ENCODE measurements at places on chromosomes 5 and 9.

DNA sequence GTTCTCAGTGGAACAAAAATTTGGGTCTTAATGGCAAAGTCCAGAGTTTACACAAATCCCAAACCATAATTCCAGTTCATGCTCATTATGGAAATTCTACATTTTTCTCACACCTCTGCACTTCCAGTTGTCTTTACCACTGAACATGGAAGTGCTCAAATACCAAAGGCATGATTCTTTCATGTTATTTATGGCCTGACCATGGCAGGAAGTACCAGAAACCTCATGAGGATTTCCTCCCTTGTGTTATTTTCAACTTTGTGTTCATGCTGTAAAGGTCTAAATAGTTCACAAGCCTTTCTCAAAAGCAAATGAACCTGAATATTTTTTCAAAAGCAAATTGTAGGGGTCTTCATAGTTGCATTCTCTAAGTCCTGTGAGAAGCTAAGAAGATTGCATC is 82.0 kb upstream of the ITGA1 start:
- DNase-seq: no peak

- DNase-seq: peak; percentile 49
These were observed 59.1 kb downstream of the ABCA1 start for GRCh38 chr9:104868687-104869404.

DNA sequence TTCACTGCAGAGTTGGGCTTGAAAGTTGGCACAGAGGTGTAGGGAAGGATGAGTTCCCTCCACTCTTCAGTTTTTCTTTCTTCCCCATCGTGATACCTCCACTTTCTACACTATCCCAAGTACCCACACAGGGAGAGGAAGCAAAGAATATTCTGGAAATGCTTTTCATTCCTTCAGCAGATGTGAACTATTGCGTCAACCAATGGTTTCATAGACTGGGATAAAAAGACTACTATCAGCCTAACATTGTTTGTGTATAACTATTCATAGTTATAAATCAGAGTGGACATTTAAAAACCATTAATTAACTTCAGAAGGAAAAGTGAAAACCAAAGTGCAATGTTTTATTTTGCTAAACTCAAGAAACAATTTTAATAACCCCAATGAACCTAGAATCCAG is 63.6 kb upstream of the MAMDC2 start:
- DNase-seq: no peak

GRCh38 chr5:151924564-151925301 is at the start of gene GLRA1:
GLRA1 (minus strand) TSS chr5:151924851; CDS start chr5:151924549, 302 bp downstream.
- peak; percentile 66 for DNase-seq

- no peak for DNase-seq
These were observed 30.4 kb downstream of the RANBP17 start for GRCh38 chr5:170892196-170892595.

DNA sequence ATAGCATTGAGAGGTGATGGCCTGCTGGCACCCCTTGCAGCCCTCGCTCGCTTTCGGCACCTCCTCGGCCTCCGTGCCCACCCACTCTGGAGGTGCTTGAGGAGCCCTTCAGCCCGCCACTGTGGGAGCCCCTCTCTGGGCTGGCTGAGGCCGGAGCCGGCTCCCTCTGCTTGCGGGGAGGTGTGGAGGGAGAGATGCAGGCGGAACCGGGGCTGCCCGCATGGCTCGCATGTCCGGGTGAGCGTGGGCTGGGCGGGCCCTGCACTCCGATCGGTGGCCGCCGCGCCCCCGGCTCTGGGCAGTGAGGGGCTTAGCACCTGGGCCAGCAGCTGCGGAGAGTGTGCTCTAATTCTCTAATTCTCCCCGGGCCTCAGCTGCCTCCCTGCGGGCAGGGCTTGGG is 101.1 kb downstream of the KIF4B start:
- DNase-seq: no peak

DNA sequence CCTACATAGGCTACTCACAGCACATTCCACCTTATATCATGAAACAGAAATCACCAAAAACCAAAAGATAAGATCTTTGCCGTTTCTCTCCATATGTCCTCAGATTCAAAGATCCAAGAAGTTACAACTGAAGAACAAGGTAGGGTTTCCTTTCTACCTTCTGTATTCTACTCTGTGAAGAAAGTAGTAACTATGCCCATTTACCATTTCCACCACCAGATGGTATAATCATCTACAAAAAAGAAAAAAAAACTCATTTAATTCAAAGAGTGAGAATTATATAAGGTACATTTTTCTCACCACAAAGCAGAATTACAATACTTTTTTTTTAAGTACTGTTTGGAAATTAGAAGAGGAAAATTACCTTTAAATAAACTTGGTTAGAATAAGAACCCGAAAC is 172.6 kb upstream of the PTGER4 start:
- no peak for DNase-seq

DNA sequence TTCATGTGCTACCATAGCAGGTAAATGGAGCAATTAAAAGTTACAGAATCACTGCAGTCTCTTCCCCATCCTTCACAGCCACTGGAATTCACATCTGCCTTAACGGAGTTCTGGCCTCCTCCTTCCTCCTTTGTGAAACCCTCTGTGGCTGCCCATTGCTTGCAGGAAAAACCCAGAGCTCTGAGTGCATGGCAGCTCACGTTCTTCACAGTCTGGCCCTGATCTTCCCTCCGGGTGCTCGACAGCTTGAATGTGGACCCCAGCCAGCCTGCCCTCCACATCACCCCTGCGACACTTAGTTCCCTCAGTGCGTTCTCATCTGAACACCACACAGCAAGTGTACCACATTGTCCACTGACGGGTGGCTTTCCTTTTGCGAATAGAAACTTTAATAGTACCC is 63.2 kb upstream of the RUFY1 start:
- no peak for DNase-seq

DNA sequence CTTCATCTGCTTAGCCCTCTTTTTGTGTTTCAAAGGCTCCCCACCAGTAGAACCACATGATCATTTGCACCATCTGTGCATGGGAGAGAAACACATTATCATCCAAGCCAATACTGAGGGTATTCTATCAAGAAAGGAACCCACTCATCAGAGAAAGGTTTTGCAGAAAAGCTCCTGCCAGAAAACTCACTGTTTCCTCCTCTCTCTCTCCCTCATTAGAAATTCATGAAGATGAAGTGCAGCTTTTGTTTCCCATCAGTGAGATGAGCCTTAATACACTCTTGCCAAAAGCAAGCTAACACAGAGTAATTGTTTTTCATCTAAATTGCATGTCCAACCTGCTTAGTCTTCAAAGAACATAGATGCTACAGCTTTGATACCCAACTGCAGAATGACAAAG is 142.4 kb upstream of the GRAMD2B start:
- DNase-seq: no peak

GRCh38 chr5:142095035-142095434 is 13.5 kb upstream of the NDFIP1 start:
- DNase-seq: no peak

- DNase-seq: no peak
These were observed 43.9 kb downstream of the SLC46A2 start for GRCh38 chr9:112846528-112847488.

GRCh38 chr9:91393826-91394225 is 29.8 kb downstream of the NFIL3 start:
- no peak for DNase-seq

DNA sequence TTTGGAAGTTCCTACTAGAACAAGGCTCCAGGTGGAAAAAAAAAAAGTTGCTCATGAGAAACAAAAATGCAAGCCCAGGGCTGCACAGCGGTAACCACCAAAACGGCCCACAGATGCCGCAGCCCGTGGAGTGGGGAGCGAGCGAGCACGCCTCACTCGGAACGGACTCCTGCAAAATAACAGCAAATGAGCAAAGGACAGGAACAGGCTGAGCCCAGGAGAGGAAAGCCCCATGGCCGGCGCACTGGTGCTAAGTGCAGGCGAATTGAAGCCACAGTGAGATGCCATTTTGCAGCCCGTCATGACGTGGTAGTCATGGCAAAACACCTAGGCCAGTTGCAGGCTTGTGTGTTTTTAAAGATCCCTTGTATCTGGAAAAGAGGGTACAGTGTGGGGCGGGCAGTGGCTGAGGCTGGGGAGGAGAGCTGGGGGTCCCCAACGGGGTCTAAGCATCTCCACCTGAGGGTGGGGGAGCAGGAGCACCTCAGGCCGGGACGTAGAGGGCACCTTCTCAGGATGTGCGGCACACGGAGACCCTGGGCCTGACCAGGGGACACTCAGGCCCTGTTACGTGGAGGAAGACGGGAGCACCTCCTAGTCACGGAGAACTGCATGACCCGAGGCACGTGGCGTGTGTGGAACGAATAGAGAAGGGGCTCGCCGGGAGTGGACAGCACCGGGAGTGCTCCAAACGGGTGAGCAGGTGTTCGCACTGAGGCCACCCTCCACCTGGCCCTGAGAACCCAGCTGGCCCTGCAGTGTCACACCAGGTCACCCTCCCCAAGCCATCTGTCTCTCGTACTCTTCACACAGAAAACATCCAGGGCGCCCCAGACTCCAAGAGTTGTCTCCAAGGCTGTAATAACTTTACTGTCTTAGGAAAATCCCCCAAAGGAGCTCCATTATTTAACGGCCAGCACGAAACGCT is 10.7 kb downstream of the GRM6 start:
- DNase-seq: no peak

- no peak for DNase-seq
These were observed 277.6 kb downstream of the SEMA5A start for GRCh38 chr5:9268226-9268625.

- DNase-seq: peak; percentile 10
These were observed 49.0 kb downstream of the NPR3 start for GRCh38 chr5:32760091-32760509.

DNA sequence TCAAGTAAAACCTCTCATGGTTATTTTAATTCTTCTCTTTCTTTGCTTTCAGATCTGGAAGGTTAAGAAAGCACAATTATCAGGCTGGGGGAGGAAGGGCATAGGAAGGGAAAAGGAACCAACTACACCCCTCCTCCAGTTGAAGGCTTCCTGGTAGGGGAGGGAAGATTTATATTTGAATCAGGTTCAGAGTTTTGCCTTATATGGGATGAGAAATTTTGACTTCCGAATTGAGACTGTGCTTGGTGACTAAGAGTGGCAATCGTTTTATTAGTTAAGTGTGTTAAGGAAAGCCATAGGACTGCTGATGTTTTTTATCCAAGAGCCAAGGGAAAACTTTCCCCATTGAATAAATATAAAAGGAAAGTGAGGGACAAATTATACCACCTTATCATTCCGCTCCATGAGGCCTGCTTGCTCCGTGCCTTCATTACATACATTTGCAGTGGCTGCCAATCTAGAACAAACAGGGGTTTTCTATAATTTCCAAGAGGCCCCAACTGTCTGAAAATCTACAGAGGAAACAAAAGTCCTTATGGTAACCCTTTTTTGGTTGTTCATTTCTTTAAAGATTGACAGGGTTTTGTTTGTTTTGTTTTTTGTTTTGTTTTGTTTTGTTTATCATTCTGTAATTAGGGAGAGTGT is 115.7 kb upstream of the EPB41L4A start:
- DNase-seq: no peak

DNA sequence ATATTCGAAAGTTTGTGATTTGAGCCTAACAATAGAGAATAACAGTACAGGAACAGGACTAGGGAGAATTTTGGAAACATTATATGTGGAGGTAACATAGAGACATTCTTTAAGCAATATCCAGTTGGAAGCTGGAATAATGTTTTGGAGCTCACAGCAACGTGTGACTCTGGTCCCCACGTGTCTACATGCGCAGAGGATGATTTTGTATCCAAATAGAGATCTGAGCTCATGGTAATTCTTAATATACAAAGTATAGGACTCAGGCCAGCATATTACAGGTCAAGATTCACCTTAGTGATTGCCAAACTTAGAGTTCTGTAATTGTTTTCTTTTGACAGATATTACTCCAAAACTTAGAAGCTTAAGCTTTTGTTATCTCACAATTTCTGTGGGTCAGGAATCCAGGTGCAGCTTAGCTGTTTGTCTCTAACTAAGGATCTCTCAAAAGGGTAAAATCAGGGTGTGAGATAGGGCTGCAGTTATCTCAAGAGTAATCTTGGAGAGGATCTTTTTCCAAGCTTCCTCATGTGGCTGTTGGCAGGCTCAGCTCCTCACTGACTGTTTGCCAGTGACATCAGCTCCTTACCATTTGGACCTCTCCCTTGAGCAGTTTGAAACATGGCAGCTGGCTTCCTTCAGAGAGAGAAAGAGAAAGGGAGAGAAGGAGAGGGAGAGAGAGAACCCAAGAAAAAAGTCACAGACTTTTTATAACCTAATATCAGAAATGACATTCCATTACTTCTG is 272.0 kb upstream of the ZNF462 start:
- no peak for DNase-seq

GRCh38 chr5:34905564-34905963 is 9.7 kb downstream of the RAD1 start:
- DNase-seq: peak; percentile 41

DNA sequence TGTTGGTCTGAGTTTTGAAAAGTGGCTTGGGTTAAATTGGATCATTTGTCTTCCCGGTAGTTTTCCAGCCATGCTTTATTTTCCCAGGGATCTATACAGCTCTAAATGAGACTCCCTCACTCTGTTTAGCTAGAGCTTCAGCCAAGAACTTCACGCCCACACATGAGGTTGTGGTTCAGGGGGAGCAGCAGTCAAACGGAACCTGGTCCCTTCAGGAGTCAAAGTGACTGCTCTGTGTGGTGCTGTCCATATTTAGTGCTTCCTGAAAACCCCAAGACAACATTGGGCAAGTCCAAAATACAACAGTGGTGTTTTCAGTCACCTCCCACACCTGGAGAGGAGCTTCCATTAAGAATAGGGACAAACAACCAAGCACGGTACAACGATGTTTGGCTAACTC is 90.5 kb downstream of the ANKH start:
- DNase-seq: no peak

DNA sequence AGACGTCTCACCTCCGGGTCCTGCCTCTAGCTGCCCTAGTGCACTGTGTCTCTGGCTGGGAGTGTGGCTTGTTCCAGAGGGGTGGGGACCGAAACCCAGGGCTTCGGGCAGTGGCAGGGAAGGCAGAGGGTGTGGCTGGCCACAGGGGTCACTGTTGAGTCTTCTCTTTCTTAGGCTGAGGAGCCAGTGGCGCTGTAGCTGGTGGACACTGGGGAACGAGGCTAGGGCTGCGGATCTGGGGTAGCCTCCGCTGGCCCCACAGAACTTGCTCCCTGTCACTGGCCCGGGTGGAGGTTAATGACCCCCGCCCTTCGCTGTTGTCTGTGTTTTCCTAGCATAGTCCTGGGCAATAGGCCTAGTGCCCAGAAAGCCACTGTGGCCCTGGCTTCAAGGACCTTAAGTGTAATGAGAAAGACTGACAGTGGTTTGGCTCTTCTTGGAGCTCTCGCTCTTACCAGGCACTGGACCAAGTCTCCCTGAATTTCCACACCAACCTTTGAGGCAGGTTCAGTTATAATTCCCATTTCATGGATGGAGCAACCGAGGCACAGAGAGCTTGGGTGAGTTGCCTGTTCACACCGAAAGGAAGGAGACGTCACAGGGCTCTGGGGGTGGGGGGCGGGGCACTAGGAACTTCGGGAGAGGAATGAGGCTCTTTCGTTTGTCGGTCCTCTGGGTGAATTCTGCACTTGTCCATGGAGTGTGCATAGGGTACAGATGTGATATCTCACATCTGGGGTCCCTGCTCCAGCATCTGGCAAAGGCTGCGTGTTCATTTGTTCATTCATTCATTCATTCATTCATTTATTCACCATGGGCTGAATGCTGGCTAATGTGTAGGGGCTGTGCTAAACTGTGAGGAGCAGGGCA is 4.8 kb upstream of the IER5L start:
- peak; percentile 86 for DNase-seq

- DNase-seq: peak; percentile 66
These were observed 226.6 kb downstream of the SNX18 start for GRCh38 chr5:54743997-54744788.
